Naive thymus-derived CD4-positive, alpha-beta T cell (primary cell): ENCODE measurements at places on chromosomes 4 and X. TPM values are rescaled to one million over a fixed set of nuclear protein-coding genes. Genes with fewer than 3 reads are reported as not detected.

Gene JAKMIP1
- total RNA-seq = 4.1 TPM

DNA sequence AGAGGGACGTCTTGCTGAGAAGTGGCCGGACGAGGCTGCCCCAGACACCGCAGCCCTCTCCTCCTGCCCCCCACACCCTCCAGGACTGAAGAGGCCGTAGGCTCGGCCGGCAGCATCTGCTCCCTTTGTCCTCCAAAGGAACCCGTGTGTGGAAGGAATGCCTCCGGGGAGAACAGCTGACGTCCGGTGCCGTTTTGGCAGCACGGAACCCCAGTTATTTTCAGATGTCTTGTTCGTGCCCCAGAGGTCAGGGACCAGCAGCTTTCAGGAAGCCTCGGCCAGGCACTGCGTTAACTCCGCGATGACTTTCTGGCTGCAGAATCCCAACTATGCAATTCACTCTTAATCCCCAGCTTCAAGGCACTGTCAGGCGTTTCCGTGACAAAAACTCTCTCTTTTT is 10.9 kb upstream of the PPP2R3B start:
- no peak overlapping the region for H3K4me3 ChIP-seq
- no peaks in the 10 kb centered on the region for H3K27me3 ChIP-seq
- no peaks in the 10 kb centered on the region for H3K36me3 ChIP-seq

- no peak for DNase-seq
- no peaks in the 10 kb centered on the region for H3K4me1 ChIP-seq
- H3K27me3 ChIP-seq = no peaks in the 10 kb centered on the region
- H3K36me3 ChIP-seq = peaks cover 18% of the 10 kb centered on the region
These were observed 73.5 kb downstream of the IRF2 start for GRCh38 chr4:184400891-184401290.

- no peaks in the 10 kb centered on the region for H3K36me3 ChIP-seq
- no peak overlapping the region for H3K4me3 ChIP-seq
- no peak for DNase-seq
- no peaks in the 10 kb centered on the region for H3K4me1 ChIP-seq
- H3K27ac ChIP-seq = no peak overlapping the region
These were observed 9.2 kb downstream of the FGG start for GRCh38 chr4:154603033-154603943.

Gene MTTP
- total RNA-seq = not detected

Gene SSX2B
- not detected for total RNA-seq

DNA sequence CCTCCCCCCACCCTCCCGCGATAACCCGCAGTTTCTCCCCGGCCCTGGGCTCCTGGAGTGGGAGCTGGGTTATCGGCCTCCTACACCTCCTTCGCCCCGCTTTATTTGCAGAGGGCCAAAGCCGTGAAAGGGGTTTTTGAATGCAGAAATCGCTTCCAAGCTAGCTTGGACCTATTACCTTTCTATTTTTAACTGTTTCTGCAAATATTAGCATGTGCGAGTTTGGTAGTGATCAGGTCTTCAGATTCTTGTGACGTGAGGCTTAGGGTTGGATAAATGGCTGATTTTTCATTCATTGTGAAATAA is 1.3 kb downstream of the USP9X start:
- DNase-seq = no peak
- H3K4me1 ChIP-seq = peaks cover 17% of the 10 kb centered on the region
- H3K36me3 ChIP-seq = peaks cover 9% of the 10 kb centered on the region
- peak overlapping the region; percentile 99 for H3K27ac ChIP-seq
- peak overlapping the region; percentile 64 for H3K4me3 ChIP-seq

DNA sequence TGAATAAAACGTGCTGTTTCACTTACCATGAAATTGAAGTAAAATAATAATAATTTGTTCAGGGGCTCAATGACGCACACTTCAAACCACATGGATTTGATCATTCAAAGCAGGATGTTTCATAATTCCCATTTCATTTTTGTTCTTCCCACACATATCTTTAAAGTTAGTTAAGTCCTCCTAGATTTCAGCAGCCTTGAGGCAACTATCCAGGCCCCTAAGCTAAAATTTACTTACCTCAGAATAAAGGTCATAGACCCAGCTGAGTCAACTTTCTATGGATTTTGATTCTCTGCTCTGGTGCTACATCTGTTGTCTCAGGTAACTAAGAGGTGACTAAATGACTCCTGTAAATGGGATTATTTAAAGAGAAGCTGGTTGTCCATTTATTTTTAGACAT is 25.0 kb downstream of the GPR174 start:
- peak overlapping the region; percentile 76 for H3K27ac ChIP-seq
- no peak for DNase-seq
- H3K4me1 ChIP-seq = peaks cover 62% of the 10 kb centered on the region
- H3K27me3 ChIP-seq = no peaks in the 10 kb centered on the region
- peaks cover 18% of the 10 kb centered on the region for H3K36me3 ChIP-seq

GRCh38 chr4:166363198-166363597 is 490.2 kb downstream of the TLL1 start:
- no peaks in the 10 kb centered on the region for H3K36me3 ChIP-seq
- no peak for DNase-seq
- H3K27me3 ChIP-seq = no peaks in the 10 kb centered on the region
- no peak overlapping the region for H3K4me3 ChIP-seq

- H3K36me3 ChIP-seq = no peaks in the 10 kb centered on the region
- DNase-seq = no peak
- no peaks in the 10 kb centered on the region for H3K27me3 ChIP-seq
- no peaks in the 10 kb centered on the region for H3K4me1 ChIP-seq
- H3K27ac ChIP-seq = no peak overlapping the region
These were observed 47.4 kb upstream of the AGA start for GRCh38 chr4:177489471-177490246.

- DNase-seq = no peak
- H3K27me3 ChIP-seq = no peaks in the 10 kb centered on the region
- H3K4me1 ChIP-seq = no peaks in the 10 kb centered on the region
- H3K4me3 ChIP-seq = no peak overlapping the region
- H3K36me3 ChIP-seq = no peaks in the 10 kb centered on the region
These were observed 99.2 kb upstream of the RAPGEF2 start for GRCh38 chr4:159003420-159004253.

DNA sequence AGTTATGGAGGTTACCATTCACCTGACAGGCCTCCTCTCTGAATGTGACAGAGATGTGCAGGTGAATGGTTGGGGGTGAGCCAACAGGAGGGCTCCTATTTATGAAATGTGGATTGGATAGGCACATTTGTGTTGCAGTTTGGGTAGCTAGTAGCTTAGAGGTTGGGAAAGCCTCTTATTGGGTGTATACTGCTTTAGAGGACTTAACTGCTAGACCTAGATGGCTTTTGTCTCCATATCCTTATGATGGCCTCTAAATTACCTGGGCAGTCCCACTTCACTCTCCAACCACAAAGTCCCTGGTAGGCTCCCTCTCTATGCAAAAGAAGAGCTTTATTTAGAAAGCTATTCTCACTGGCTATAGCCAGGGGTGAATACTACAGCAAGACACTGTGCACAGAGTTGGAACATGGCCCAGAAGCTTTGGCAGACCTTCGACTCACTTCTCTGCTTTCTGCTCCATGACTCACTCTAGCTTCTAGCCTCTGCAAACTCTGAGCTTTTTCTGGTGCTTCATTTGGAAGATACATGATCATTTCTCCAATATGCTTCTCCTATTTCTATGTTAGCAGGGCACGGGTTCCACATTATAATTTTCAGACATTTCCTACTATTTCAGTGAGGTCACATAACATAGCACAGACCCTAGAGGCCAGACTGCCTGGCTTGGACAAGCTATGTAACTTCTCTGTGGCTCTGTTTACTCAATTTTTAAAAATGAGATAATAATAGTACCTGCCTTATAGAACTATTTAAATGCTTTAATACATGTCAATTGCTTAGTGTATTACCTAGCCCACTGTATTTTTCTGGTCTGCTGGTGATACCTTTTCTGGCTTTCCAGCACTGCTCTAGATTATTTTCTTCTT is 6.0 kb upstream of the VGLL1 start:
- H3K4me3 ChIP-seq = no peak overlapping the region
- H3K27me3 ChIP-seq = no peaks in the 10 kb centered on the region
- H3K4me1 ChIP-seq = no peaks in the 10 kb centered on the region

GRCh38 chrX:40267334-40268187 is 169.8 kb upstream of the BCOR start:
- no peaks in the 10 kb centered on the region for H3K36me3 ChIP-seq
- peak overlapping the region; percentile 61 for H3K4me3 ChIP-seq
- no peaks in the 10 kb centered on the region for H3K27me3 ChIP-seq
- peak overlapping the region; percentile 8 for H3K27ac ChIP-seq

- H3K4me1 ChIP-seq = no peaks in the 10 kb centered on the region
- no peaks in the 10 kb centered on the region for H3K36me3 ChIP-seq
- H3K27ac ChIP-seq = no peak overlapping the region
- H3K4me3 ChIP-seq = no peak overlapping the region
- H3K27me3 ChIP-seq = no peaks in the 10 kb centered on the region
- DNase-seq = no peak
These were observed 109.6 kb downstream of the SHROOM4 start for GRCh38 chrX:50704360-50704759.

- H3K4me3 ChIP-seq = no peak overlapping the region
- no peaks in the 10 kb centered on the region for H3K36me3 ChIP-seq
- no peak for DNase-seq
- no peak overlapping the region for H3K27ac ChIP-seq
These were observed 664.8 kb downstream of the PCDH18 start for GRCh38 chr4:136867465-136867864.
